Fibroblast of skin of scalp (primary cell): ENCODE measurements at places on chromosomes 1 and 21.
A peak's percentile ranks its signal among the peaks of the same experiment; 100 is the strongest.

- no peak for DNase-seq
These were observed 62.8 kb upstream of the BCL9 start for GRCh38 chr1:147478521-147478920.

DNA sequence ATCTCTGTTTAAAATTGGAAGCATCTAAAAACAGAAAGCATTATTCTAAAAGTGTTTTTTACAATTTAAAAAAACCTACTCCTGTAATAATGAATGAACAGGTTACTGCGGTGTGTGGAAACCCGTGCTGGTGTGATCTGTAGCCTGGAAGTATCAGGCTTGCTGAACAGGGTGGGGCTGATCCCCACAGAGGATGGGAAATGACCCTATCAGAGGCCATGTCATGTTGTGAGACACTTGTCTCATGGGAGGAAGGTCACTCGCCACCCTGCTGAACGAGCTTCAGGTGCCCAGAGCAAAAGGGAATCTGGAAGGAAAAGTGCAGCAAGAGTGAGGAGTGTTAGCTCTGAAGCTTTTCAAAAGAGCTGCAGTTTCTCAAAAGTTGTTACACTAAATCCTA, 320.7 kb downstream of the RRAGC start:
- no peak for DNase-seq

DNA sequence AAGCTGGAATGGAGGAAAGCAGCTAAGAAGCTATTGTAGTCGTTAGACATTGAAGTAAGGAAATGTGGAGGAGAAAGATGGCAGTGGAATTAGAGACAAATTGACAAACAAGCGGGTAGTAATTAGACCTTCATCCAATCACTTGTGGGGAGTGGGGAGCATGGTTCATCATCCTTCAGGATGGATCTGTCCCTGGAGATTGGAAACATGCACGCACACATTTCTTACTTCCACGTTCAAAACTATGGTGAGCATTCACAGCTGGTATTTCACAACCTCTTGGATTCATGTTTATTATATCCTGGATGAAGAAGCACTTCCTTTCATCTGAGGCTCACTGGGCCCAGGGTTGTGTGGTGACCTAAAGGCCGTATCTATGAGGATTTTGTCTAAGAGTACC, 188.1 kb downstream of the ST6GALNAC3 start:
- DNase-seq = no peak

GRCh38 chr1:63753591-63753990, 20.2 kb upstream of the ROR1 start:
- no peak for DNase-seq

- DNase-seq = no peak
These were observed 58.0 kb downstream of the MEGF6 start for GRCh38 chr1:3553166-3553939.

GRCh38 chr1:235954306-235955283, 87.9 kb upstream of the LYST start:
- peak; percentile 44 for DNase-seq

DNA sequence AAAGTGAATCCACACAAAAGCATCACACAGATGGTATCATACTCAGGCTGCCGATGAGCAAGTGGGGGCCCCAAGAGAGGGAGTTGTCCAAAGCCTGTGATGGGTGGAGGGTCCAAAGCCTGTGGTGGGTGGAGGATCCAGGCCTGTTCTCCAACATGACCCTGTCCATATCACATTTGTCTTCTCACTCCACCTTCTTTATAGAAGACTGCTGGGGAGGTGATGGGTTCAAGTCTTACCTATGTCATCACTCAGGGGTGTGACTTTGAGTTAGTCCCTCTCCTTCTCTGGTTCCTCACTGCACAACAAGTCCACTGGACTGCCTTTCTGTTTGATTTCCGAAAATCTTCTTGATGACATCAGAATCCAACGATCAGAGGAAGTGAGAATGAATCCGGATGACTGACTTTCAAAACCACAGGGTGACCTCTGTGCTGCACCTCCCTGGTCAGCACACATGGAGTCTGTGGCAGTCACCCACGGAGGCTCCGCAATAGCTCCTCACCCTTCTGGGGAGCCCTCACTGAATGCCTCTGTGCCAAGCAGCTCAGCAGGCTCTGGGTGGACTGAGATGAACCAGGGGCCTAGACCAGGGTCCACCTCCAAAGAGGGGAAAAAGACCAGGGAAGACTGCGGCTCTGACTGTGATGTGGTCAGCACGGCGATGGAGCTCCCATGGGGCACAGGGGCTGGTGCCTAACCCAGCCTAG, 166.8 kb downstream of the HIVEP3 start:
- DNase-seq = no peak

DNA sequence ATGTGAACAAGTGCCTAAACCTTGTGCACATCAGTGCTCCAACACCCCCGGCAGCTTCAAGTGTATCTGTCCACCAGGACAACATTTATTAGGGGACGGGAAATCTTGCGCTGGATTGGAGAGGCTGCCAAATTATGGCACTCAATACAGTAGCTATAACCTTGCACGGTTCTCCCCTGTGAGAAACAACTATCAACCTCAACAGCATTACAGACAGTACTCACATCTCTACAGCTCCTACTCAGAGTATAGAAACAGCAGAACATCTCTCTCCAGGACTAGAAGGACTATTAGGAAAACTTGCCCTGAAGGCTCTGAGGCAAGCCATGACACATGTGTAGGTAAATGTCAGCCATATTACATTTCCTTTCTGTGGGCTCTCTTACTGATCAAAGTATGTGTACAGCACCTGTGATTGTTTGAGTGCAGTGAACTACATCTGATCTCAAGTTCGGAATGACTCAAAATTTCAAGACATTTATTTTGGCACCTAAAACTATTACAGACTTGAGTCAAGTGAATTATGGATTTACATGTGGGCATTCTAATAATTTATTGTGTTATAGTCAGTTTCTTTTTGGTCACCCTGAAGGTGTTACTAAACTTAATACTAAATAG, 196.5 kb downstream of the TPR start:
- no peak for DNase-seq

DNA sequence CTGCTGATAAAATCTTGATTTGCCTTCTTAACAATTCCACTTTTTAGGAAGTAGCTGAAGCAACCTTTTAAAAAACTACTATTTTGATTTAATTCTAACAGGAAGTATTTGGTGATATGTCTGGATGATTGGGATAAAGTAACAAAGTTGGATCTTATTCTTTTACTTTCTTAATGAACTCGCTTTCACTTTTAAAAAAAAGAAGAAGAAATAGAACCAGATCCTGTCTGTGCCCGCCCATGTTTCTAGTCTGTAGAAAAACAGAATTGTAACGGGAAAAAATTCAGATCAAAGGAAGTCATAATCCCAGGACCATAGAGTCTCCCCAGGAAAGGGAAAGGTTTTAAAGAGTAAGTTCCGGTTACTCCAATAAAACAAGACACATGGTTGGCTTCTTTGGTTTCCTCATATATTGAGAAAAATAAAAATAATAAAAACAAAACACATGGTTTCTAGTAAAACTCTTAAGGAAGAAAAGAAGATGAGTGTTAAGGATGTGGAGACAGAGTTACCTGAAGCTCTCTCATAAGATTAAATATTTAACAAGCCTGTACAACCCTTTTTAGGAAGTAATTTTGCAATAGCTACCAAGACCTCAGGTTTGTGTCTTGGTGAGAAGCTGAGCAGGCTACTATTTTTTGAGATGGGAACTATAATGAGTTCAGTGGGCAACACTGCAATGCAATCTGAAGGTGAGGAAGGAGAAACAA, 4.9 kb downstream of the CD48 start:
- no peak for DNase-seq

- DNase-seq = no peak
These were observed 15.7 kb upstream of the A3GALT2 start for GRCh38 chr1:33336580-33336979.

GRCh38 chr1:109914587-109915240, 4.1 kb downstream of the CSF1 start:
- peak; percentile 82 for DNase-seq

DNA sequence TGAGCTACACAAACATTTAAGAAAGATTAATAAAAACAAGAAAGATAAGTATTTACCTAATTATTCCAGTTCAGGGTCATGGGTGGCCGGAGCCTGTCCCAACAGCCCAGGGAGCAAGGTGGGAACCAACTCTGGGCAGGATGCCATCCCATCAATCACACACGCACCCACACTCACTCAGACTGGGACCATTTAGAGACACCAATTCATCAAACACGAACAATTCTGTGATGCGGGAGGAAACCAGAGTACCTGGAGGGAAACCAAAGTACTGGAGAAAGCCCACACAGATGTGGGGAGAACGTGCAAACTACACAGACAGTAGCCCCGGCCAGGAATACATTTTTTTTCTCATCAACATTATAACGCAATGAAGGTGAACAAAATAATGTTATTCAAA, 16.2 kb downstream of the WASF2 start:
- no peak for DNase-seq

DNA sequence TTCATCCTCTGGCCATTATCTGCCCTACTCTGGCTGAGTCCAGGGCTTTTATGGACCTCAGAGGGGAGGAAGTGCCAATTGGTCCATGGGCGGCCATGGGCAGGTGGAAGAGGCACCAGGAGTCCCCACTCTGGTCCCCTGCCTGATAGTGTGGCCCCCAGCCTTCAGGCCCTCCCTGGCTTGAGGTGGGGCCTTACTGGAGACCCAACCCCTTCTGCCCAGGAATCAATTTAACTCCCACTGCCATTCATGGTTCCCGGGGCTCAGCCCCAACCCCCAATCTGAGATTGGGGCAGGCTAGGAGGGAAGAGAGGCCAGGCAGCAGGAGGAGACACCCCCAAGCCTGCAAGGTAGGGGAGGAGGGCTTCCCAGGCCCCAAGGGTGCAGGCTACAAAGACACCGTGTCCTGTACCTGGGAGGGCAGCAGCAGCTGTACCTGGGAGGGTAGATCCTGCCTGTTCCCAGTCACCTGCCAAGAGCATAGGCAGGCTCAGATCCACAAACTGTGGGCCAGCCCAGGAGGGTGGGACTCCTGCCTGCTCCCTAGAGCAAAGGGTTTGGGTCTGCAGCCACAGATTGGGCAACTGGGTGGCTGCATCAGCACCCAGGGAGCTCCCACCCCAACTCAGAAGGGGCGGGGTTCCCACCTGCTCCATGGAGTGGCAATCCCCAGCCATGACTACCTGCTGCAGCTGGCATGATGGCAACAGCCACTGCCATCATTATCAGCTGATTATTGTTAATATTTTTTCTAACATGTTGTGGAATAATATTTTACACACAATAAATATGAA, 1044.1 kb upstream of the B3GALT2 start:
- no peak for DNase-seq

DNA sequence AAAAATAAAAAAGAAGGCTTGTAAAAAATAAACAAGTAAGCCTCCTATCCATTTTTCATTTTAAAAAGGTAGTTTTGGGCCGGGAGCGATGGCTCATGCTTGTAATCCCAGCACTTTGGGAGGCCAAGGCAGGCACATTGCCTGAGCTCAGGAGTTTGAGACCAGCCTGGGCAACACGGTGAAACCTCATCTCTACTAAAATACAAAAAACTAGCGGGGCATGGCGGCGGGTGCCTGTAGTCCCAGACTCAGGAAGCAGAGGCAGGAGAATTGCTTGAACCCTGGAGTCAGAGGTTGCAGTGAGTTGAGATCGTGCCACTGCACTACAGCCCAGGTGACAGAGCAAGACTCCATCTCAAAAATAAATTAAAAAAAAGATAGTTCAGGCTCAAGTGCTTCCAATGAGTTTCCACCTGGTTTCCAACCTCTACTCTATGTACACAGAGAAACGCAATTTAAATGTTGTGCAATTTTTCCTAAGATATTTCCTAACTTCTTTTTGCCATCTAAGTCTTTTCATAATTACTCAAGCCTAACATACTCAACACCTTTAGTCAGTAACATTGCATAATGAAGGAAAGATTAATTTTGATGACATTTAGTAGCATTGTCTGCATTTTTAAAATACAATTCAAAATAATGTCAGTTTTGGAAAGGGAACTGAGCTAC, 106.3 kb downstream of the KCNT2 start:
- DNase-seq = no peak
